ENCODE measurements at places on chromosomes 3 and 15.

DNA sequence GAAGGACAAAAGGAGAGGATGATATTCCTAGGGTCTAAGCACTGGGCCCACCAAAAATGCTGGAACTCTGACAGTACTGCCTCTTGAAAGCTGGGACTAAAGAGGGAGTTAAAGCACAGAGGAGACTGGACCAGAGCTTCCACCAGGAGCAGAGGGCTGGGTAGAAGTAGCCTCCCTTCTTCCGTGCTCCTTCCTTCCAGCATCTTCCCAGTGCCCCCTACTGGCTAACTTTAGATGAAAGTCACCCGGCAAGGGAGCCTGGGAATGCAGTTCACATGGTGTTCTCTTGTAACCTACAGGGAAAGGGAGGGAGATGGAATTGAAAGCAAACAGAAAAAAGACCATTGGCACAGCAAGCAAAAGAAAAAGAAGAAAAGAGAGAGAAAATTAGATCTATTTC, 106.1 kb upstream of the COL8A1 start:
- no peak for DNase-seq

- no peak for DNase-seq
These were observed 477.7 kb downstream of the ZBBX start for GRCh38 chr3:166902374-166902773.

GRCh38 chr3:1969281-1969680, 129.4 kb upstream of the CNTN4 start:
- DNase-seq: no peak

DNA sequence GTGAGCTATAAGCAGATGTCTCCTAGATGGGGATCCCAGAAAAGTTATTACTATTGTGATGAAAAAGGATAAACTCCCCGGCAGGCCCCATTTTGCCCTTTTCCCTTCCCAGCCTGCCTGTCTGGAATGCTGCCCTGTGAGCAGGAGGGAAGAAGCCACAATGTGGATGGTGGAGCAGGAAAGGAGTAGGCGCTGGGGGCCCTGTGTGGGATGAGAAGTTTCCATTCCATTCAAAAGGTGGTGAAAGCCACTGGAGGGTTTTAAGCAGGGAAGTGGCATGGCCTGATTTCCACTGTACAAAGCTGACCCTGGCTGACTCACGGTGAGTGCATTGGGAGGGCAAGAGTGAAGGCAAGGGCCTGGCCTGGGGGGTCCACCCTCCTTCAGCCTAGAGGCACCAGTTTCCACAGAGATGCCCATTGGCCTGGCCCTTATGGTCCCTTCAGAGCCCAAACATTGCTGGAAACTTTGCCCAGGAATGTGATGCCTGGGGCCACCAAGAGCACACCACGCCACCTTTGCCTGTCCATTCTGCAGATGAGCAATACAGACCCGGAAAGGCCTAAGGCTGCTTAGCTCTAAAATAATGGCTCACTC, 206.9 kb downstream of the RPLP1 start:
- DNase-seq: no peak

Measured in epithelial cell of prostate (primary cell).